ENCODE measurements at places on chromosomes 16 and 17.

DNA sequence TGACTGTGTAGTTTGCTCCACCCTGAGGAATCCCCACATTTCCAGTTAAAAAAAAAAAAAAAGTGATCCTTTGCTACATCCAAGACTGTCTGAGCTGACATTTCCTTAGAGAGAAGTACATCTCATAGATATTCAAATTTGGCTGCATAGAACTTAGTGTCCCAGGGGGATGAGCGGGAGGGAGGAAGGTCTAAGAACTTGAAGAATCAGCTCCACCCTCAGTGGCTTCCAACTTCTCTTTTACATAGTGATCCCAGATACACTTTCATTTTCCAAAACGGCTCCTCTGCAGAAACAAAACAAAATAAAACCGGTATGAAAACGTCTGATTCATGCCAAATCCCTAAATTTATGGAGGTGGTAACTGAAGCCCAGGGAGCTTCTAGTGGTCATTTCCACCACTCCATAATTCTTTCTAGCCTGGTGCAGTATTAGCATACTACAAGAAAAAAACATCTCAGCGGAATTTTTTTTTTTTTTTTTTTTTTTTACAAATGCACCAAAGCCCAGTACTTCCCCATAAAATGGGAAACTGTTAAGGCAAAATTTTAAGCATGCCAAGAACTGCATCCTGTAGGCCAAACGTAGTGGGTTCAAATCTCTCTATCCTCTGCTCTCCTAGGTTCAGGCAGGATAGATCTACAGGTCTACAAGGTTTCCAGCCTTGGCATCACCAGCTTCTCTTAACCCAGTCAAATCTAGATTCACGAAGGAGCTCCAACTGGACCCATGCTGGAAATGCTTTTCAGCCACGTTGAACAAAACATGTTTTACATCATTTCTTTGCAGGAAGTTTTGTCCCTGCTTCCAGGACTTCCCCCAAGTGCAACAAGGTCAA lies 29.3 kb downstream of the MAF start:
- no peak for DNase-seq

GRCh38 chr17:65559804-65560627 lies 1.4 kb downstream of the AXIN2 start:
- DNase-seq = no peak

- DNase-seq = no peak
Measured at GRCh38 chr17:47670064-47670463, 20.3 kb downstream of the KPNB1 start.

GRCh38 chr16:52554334-52554733 lies 7.4 kb upstream of the TOX3 start:
- DNase-seq = no peak

DNA sequence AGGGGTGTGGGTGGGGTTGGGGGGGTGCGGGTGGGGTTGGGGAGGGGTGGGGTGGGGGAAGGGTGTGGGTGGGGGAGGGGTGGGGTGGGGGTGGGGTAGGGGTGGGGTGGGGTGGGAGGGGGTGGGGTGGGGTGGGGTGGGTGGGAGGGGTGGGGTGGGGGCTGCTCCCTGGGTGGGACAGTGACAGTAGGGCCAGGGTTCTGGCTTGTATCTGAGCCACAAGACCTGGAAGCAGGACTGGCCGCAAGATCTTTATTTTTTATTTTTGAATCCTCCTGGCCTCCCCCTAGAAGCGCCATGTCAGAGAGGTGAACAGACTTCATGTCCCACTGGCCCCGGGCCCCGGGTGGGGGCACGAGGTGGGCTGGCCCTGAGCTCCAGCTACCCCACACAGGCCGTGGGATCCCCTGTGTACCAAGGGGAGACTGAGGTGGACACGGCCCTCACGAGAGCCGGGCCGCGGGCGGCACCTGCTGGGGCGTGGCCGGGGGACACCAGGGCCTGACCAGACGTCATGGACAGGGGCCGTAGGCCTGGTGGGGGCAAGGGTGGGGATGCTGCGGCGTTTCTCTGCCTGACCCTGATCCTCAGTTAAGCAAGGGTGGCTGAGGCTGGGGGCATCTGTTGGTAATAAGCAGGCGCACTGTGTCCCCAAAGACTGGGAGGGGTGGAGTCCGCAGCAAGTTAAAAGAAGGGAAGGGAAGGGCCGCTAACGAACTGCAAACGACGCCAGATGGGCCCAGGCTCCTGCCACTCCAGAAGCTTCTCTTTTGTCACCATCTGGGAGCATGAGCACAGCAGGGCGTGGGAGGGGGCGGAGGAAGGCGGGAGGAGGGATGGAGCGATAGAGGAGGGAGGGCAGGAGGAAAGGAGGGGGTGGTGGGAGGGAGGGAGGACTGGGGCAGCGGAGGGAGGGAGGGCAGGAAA lies 22.3 kb upstream of the PABPN1L start:
- DNase-seq = no peak

DNA sequence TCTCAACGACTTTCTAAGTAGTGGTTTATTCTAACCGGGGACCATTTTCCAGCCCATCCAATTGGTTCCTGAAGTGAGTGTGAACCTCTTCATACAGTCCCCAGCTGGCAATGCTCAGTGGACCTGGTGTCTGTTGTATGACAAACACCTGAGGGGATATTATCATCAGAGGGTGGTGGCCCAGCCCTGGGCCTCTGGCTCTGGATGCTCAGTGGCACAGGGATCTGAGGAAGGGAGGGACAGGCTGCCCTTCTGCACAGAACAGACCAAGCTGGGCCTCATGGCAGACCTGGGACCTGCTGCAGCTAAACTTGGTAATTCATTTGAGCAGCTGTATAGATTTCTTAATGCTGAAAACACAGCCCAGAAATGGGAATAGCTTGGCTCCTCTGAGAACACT lies 72.6 kb downstream of the IRX5 start:
- no peak for DNase-seq

DNA sequence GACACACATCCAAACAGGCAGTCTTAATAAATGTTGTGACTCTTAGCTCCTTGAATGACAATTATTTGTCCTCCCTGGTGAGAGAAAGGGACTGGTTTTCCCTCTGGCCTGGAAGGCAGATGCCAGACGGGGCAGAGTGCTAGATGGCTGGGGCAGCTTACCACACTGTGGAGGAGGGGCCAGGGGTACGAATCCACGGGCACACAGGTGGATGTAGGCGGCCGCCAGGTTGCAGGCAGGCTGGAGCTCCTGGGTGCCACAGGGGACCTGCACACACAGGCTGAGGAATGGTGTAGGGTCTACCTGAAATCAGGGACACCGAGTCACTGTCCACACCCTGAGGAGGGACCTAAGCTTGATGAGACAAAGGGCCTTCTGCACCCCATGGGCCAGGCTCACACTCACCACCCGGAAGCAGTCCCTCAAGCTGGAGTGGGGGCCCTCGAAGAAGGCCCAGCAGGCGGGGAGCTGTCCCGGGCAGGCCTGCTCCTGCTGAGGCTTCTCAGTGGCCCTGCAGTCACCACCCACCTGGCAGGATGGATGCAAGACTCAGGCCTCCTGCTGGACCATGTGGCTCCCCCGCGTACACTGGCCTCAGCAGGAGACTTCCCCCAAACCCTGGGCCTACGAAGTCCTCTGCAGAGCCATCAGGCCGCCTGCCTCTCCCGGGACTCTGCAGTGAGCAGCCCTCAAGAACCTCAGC lies 38.4 kb downstream of the RMI2 start:
- DNase-seq = no peak

- DNase-seq = no peak
Measured at GRCh38 chr17:63838631-63839171, 3.8 kb downstream of the SMARCD2 start.

GRCh38 chr17:38600906-38601305 lies 4.8 kb downstream of the SRCIN1 start:
- no peak for DNase-seq

DNA sequence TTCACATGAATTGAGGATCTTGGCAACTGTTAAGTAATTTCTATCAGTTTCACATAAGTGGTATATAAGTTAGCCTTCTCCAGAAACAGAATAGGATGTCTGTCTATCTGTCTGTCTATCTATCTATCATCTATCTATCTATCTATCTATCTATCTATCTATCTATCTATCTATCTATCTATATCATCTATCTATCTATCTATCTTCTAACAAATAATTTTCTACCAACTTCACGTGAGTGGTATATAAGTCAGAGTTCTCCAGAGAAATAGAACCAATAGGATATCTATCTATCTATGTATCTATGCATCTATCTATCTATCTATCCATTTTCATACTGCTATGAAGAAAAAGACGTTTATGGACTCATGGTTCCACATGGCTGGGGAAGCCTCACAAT lies 11.4 kb upstream of the SPACA3 start:
- no peak for DNase-seq

DNA sequence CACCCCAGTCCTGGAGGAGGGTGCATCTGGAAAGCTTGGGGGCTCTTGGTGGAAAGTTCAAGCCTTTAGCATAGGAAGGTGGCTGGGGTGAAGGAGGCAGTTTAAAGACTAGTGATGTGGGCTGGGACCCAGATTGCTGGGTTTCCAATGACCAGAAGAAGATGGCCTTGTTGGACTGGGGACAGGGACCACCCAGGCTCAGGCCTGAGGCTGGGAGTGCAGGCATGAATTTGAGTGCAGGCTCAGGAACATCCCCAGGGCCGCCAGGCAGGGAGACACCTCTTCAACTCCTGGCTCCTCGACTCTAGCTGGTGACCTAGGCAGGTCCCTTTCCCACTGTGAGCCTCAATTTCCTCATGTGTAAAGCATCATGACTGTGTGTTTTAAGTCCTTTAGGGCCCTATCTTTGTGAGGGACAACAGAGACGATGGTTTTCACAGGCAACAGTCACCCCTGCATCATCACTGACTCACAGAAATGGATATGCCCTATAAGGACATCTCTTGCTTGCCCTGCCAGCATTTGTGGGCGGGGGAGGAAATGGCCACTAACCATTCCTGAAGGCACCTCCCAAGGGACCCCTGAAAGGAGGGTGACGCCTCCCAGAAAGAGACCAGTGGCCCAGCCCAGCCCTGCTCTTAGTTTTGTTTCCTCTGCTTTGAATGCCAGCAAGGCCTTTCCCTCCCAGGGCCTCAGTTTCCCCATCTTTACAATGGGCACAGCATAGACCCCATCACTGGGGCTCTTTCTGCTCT lies 11.1 kb downstream of the NLRC5 start:
- peak; percentile 96 for DNase-seq

DNA sequence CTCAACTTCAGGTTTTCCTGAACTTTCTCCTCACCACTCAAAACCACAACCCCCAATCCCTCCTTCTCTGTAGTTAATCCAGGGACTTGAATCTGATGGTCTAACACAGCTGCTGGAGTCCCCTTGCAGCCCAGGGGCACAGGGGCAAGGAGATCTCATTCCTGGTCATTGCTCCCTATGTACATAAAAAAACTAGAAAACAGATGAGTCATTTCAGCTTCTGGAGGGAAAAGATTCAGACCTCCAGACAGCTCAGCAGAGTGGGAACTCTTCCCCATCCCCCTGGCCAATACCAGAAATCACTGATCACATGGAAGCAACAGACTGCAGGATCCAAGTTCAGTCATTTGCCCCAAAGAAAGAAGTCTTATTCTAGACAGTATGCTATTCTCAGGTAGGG lies 62.1 kb downstream of the DYNLRB2 start:
- DNase-seq = peak; percentile 54

DNA sequence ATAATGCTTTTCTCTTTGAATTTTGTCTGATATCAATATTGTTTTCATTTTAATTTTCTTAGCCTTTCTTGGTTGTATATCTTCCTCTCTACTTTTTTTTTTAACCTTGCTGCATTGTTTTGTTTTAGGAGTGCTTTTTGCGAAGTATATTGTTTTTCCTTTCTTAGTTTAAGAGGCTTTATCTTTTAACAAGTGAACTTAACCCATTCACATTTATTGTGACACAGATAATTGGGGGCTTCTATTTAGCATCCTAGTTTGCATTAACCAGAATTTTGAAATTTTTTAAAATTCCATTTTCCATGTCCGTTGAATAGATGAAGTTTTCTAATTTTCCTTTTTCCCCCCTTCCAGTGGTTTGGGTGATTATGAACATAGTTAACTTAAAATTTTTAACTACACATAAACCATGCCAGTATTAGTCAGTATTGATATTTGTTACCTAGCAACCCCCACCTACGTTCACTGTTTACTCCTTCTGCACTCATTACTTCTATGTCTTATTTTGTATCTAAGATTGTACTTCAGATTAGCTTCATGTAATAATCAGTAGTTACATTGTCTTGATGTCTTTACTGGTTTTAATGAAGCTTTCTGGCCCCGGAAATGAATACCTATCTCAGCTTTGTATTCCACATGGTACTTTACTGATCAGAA lies 44.4 kb downstream of the TNRC6A start:
- no peak for DNase-seq

DNA sequence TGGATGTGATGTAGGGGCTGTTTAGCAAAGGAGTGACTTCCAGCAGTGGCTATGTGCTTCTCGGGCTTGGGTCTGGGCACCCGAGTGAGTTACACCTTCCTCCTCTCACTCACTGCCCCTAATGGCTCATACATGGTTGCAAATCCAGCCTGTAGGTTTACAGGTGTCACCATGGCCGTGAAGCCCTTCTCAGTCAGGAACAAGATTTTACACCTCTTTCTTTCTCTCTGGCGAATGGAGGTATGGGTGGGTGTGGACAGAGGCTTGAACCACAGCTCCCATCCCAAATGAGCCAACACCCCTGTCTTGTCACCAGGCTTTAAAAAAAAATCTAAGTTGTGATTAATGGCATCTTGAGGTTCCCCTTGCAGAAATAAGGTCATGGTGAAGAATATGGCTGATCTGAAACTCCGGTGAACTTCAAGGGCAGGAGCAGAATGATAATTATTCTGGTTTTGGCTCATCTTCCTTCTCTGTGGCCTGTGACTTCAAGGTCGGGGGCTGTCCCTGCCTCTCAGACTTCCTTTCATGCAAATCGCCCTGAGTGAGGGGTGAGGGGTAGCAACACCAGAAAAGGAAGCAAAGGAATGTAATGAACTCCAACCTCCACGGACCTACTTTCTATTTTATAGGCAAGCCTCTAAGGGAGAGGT lies 331.2 kb downstream of the MAF start:
- DNase-seq = no peak

GRCh38 chr17:66602659-66603384 lies 232.1 kb upstream of the CACNG5 start:
- DNase-seq = peak; percentile 85

- no peak for DNase-seq
Measured at GRCh38 chr16:11572301-11572995, 14.3 kb downstream of the LITAF start.

Data from EL (cell line).